ENCODE measurements at places on chromosomes 7 and 10.

GRCh38 chr10:97466755-97467154 is 20.8 kb downstream of the ZDHHC16 start:
- DNase-seq = no peak

GRCh38 chr7:159114981-159115380 is 29.7 kb downstream of the VIPR2 start:
- DNase-seq = no peak

GRCh38 chr10:119616882-119617570 is 20.3 kb upstream of the TIAL1 start:
- DNase-seq = no peak

DNA sequence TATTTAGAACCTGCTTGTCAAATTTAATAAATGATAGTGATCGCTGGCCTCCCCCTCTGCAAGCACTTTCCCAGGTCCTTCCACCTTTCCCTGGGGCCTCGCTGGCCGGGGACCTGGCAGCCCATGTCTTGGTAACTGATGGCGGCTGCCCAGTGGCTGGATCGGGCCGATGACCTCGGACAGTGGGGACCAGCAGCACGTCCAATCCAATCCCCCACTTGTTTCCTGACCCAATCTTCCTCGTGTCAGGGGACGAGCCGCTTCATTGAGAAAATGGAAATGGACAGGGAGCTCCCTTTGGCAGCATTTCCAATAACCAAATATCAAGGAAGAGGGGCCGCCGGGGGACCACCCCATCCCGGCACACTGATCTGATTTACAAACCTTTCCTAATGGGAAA is 17.2 kb downstream of the EBF3 start:
- no peak for DNase-seq

DNA sequence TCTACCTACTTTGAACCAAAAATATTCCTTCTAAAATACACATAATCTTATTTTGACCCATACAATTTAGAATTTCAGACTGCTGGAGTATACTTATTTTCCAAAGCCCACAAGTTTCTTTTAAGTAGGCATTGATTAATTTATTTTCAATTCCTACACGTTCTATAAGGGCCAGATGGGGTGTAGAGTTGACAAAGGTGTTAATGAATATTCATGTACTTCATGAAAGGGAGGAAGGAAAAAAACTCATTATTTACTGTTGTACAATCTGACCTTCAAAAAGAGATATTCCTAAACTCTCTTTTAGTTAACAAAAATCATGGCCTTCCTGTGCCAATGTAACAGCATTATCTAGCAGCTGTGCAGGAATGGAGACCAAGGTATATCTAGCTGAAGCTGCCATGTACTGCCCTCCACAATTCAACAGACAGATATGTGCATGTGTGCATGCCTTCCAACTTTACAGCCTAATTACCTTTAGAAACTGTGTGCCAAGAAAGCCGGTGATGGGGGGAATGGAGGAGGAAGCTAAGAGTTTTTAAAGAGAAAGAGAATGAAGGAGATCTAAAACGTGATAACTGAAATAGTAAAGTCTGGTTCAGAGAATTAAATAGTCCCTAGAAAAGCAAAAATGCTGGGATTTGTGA is 108.9 kb downstream of the UPF2 start:
- no peak for DNase-seq

GRCh38 chr7:108294595-108294994 is 161.6 kb downstream of the NRCAM start:
- DNase-seq = no peak

DNA sequence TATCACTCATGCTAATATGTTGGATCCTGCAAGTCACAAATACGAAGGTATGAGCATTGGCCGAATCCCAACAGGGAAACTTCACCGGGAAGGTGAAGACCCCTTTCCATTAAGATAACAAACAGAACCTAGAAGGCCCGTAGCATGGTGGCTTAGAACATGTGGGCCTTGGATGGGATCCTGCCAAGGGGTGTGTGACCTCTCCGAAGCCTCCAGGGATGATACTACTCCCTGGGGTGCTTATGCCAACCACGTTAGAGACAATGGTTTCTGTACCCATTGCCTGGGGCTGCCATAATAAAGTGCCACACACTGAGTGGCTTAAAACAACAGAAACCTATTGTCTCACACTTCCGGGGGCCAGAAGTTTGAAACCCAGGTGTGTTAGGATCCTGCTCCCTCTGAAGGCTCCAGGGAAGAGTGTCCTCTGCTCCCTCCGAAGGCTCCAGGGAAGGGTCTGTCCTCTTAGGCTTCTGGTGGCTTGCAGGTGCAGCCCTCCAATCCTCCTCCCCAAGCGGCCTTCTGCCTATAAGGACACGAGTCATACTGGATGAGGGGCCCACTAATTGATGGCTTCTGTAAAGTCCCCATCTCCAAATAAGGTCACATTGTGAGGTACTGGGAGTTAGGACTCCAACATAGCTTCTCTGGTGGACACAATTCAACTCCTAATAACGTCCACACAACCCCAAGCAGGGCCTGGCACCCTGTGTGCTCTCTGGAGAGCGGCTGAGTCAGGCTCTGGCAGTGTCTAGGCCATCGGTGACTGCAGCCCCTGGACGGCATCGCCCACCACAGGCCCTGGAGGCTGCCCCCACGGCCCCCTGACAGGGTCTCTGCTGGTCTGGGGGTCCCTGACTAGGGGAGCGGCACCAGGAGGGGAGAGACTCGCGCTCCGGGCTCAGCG is 992 bp upstream of the MGMT start:
- no peak for DNase-seq

DNA sequence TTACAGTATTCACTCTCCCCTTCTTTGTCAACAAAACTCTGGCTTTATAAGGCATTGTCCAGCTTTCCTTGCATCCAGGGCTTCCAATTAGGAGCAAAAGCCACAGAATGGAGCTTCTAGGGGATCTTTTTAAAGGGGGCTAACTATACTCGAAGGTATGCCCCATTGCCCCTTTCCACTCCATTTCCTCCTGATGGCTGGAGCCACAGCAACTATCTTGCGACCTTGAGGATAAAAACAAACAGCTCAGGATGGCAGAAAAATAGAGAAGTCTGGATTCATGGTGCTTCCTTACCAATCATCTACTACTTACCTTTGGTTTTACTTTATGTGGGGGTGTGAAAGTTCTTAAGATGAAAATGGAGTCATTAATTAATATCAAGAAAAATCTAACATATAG is 206.3 kb upstream of the PODXL start:
- DNase-seq = no peak

- DNase-seq = no peak
Observed at GRCh38 chr7:92366730-92367129, 80.6 kb upstream of the GATAD1 start.

- no peak for DNase-seq
Observed at GRCh38 chr10:89900554-89900953, 199.2 kb downstream of the KIF20B start.

- no peak for DNase-seq
Observed at GRCh38 chr7:51067258-51067657, 249.4 kb downstream of the COBL start.

DNA sequence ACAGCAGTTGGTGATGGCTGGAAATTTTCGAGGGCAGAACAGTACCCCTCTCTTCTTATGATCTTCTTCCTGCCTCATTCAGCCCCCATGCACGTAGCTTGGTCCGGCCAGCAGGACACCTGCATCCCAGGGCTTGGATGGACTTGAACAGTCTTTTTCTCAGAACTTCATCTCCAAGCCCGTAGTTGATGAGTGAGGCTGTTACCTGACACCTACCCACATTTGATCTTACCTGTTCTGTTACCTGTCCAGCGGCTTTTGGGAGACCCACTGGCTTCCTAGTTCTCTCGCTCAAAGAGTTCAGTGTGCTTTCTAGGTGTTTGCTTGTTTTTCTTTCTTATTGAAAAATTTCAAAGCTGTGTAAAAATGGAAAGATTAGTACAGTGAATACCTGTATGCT is 212.2 kb downstream of the CUX1 start:
- no peak for DNase-seq

GRCh38 chr10:69679736-69680135 is 49.7 kb downstream of the FAM241B start:
- DNase-seq = no peak

DNA sequence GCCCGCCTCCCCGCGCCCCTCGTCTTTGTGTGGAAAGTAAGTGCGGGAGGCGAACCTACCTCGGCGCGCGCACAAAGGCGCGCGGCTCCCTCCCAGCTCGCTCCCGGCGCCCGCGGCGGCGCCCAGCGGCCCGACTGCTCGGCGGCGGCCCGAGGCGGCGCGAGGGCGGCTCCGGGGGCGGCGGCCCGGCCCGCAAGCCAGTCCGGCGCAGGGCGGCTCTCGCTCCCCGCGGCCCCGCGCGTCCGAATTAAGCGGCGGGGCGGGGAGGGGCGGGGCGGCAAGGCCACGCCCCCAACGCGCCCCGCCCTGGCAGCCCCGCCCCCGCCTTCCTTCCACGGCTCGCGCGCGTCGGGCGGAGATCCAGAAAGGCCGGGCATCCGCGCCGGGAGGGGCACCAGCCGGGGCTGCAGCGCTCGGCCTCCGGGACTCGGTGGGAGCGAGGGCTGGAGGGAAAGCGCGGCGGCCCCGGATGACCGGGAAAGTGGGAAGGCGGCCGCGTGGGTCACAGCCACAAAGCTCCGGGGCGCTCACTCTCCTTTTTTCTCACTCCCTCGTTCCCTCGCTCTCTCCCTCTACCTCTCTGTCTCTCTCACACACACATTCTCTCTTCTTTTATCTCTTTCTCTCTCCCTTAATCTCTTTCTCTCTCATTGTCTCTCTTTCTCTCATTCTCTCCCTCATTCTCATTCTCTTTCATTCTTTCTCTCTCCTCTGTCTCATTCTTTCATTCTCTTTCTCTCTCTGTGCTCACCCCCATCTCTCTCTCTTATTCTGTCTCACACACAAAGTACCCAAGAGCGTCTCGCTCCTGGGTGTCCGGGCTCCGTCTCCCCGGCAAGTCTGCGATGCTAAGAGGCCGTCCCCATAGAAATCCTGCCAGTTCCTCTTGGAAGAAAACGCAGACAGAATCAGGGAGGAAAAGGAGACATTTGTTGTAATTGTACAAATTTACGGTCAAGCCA is 170.2 kb downstream of the FAM107B start:
- peak; percentile 66 for DNase-seq

GRCh38 chr7:3042861-3043489 is 692 bp downstream of the CARD11 start:
- DNase-seq = peak; percentile 64

- no peak for DNase-seq
Observed at GRCh38 chr7:105776068-105776790, 100.2 kb downstream of the ATXN7L1 start.

- DNase-seq = no peak
Observed at GRCh38 chr10:42987121-42987541, 89.7 kb upstream of the RET start.

- no peak for DNase-seq
Observed at GRCh38 chr7:158556721-158557440, 30.7 kb downstream of the PTPRN2 start.

GRCh38 chr10:59844436-59844835 is 61.9 kb downstream of the CCDC6 start:
- no peak for DNase-seq

GRCh38 chr10:98167191-98167590 is 32.7 kb downstream of the R3HCC1L start:
- no peak for DNase-seq

- DNase-seq = no peak
Observed at GRCh38 chr7:48760528-48761265, 163.7 kb upstream of the CDC14C start.

DNA sequence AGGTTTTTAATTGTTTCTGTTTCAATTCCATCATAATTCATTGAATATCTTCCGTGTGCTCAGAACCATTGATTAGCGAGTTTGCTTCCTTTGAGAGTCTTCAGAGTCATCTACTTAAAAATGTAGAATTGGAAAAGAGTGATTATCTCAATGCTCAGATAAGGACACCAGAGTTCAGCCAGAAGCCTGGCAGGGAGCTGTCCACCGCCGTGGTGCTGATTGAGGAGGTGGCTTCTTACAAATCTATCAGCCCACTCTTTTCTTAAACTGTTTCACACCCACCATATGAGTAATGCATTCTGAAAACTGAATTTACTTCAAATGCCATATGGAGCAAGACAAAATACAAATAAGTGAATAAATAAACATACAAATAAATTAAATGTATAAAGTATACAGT is 79.3 kb downstream of the INSYN2A start:
- no peak for DNase-seq

DNA sequence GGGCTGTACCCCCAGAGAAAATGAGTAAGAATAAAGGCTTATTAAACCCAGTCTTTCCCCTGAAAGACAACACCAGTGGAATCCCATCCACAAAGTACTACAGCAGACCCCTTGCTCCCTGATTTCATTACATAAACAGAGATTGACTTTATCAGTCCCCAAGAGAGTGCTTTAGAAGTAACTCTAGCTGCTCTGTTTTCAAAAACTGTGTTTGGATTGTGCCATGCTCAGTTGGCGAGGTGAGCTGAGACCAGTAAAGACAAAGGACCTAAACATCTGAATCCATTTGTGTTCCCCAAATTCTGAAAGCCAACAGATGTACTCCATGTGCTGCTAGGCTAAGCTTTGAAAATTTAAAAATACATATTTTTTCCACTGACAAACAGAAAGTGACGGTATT is 127.0 kb downstream of the ATE1 start:
- DNase-seq = no peak

DNA sequence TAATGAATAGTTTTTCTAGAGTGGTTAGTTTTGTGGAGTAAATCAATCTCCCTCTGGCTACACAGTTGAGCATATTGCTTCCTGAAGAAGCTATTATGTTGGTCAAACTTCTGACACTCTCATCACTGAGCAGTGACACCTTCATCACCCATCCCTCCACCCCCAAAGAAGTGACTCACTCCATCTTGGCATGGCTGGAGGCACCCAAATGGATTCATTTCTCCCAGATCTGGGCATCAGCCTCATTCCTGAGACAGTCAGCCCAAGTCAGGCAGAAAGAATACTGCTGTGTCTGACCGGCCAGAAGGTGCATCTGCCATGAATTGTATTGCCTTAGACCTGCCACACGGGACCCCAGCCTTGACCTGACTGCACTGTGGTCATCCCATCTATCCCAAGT is 117.0 kb upstream of the HABP2 start:
- DNase-seq = no peak

- DNase-seq = no peak
Observed at GRCh38 chr7:151137791-151138152, 29.7 kb downstream of the GBX1 start.

DNA sequence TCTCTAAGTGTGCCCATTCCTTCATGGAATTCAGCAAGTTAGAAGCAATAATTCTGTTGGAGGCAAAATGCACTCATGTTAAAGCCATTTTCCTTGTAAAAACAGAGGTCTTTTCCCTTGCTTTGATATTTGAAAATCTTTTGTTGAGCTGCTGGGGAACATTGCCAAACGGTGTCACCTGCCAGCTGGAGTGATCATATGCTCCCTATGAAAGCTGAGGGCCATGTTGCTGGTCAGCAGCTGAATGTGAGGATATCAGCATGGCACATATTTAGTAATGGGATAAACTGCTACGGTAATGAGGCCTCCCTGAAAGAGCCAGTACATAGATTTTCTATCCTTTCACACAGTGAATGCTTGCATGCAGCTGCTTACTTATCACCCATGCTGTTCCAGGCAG is 224.3 kb downstream of the THSD7A start:
- no peak for DNase-seq

GRCh38 chr10:100687143-100688003 is 58.0 kb upstream of the PAX2 start:
- no peak for DNase-seq
